ENCODE measurements at places on chromosomes 3 and 15. TPM values are rescaled to one million over a fixed set of nuclear protein-coding genes. Genes with fewer than 3 reads are reported as not detected.

DNA sequence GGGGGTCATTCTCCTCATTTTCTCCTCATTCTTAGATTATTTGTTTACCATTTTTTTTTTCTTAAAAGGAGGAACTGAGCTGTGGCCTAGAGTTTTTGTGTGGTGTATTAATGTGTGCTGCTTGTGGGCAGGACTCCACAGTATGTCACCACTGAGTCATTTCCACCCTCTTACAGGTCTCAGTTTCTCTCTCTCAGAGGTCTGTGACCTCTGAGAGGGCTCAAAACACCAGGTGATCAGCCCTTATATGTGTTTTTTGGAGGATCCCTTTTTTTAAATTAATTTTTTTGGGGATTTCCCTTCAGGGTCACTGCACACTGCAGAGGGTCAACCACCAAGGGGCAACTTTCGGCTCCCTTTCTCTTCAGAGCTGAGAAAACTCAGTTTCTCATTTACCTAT lies 166.4 kb downstream of the SUCNR1 start:
- no peak for DNase-seq

Gene MDFIC2
- not detected for polyA plus RNA-seq

DNA sequence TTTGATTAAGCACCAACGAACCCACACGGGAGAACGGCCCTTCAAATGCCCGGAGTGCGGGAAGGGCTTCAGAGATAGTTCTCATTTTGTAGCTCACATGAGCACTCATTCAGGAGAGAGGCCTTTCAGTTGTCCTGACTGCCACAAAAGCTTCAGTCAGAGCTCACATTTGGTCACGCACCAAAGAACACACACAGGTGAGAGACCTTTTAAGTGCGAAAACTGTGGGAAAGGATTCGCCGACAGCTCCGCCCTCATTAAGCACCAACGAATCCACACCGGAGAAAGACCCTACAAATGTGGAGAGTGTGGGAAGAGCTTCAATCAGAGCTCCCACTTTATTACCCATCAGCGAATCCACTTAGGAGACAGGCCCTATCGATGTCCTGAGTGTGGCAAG lies 8.7 kb downstream of the ZNF774 start:
- no peak for DNase-seq

Gene EFCAB12
- polyA plus RNA-seq = 0.55 TPM

DNA sequence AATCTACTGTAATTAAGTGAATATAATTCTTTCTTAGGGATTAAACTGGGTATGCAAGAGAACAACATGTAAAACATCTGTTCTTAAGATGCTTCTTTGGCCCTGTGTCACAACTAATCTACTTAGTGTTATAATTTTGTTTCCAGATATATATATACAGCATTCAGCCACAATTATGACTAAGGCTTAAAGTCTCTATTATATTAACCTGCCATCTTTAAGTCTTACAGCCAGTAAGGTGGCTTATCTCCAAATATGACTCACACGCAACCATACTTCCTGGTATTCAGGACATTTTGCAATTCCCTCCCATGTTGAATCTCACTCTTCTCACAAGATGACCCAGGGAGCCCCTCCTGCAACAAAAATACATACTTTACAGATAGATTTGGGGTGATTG lies 6.6 kb upstream of the KBTBD8 start:
- no peak for DNase-seq

Gene DLL4
- 7.4 TPM for polyA plus RNA-seq

Gene UPK1B
- 18.9 TPM for polyA plus RNA-seq

DNA sequence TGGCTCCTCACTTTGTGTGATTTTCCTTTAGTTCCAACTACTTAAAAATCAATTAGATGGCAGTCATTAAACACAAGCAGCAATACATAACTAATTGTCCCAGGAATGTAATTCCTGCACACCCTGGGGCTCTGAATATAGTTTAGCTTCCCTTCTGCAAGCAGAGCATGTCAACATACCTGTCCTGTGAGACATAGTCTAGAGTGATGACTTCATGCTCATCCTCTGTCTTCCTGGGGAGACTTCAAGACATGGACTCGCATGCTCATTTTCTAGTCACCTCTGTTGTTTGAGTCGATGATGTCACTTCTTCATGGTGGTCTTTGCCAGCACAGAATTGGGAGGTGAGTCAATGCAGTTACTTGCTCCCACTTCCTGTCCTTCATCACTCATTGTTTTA lies 15.7 kb downstream of the C3orf52 start:
- no peak for DNase-seq

GRCh38 chr3:128503164-128503651 lies 10.2 kb upstream of the GATA2 start:
- no peak for DNase-seq

- no peak for DNase-seq
Observed at GRCh38 chr15:99651023-99651807, 82.0 kb downstream of the LYSMD4 start.

GRCh38 chr3:196969660-196970546 lies 1.3 kb upstream of the PIGZ start:
- DNase-seq = no peak
